HL-60 (cell line): ENCODE measurements at places on chromosomes 2 and 18.

- DNase-seq: no peak
Observed at GRCh38 chr2:109382951-109383350, 230.8 kb downstream of the SEPTIN10 start.

DNA sequence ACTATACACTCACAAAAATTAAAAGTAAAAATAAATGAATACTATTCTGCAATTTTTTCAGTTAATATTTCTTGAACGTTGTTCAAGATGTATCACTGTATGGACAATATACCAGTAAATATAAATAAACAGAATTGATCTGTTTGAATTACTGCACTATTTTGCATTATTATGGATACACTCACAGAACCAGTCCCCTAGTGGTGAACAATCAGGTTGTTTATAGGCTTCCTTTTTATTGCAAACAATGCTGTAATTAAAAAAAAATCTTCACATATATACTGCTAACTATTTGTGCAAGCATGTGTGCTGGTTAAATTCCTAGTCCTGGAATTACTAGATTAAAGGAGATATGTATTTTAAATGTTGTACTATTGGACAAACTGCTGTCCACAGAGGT is 306.0 kb downstream of the FBXO15 start:
- no peak for DNase-seq

DNA sequence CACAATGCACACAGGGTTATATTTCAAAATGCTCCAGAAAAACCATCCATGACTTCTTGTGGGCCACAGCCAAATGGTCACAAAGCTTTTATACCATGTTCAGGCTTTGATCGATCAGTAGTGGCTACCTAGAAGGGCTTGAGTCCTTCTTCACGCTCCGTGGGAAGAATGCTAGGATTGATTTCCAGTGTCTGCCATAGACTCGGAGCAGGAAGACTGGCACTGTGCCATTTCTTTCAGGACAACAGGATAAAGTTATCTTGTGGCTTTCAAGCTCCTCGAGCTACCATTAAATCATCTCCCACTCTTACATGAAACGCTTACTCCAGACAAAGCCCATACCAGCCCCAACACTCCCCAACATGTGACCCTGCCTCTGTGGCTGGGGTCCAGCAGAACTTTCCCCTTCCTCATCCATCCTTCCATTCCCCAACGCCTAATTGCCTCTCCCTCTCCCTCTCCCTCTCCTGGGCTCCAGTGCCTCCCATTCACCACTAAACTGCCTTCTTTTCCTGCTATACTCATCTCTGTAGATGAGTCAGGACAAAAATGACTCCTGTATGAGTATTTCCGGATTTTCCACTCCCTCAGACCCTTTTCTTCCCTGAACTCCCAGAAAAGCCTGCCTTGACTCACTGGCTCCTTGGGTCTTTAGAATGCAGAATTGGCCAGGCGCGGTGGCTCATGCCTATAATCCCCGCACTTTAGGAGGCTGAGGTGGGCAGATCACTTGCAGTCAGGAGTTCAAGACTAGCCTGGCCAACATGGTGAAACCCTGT is 40.9 kb downstream of the ADD2 start:
- no peak for DNase-seq

- no peak for DNase-seq
Observed at GRCh38 chr2:209638346-209638745, 133.3 kb upstream of the UNC80 start.

DNA sequence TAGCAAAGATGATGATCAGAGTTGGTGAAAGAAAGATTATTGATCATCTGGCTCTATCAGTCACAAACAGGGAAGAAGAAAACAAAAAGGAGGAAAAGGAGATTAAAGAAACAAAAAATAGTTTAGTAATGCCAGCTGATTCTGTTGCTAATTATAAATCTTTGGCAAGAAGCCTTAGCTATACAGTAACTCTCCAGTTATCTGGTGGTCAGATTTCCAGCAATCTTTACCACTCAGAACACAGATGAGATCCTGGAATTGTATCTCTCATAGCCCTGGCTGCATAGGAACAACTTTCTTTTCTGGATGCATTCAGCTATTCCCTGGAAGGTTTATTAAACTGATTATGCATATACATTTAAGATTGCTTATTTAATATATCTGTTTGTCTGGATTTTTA is 256.8 kb upstream of the ZEB2 start:
- no peak for DNase-seq

GRCh38 chr2:33323957-33324356 is 152.5 kb upstream of the RASGRP3 start:
- no peak for DNase-seq

DNA sequence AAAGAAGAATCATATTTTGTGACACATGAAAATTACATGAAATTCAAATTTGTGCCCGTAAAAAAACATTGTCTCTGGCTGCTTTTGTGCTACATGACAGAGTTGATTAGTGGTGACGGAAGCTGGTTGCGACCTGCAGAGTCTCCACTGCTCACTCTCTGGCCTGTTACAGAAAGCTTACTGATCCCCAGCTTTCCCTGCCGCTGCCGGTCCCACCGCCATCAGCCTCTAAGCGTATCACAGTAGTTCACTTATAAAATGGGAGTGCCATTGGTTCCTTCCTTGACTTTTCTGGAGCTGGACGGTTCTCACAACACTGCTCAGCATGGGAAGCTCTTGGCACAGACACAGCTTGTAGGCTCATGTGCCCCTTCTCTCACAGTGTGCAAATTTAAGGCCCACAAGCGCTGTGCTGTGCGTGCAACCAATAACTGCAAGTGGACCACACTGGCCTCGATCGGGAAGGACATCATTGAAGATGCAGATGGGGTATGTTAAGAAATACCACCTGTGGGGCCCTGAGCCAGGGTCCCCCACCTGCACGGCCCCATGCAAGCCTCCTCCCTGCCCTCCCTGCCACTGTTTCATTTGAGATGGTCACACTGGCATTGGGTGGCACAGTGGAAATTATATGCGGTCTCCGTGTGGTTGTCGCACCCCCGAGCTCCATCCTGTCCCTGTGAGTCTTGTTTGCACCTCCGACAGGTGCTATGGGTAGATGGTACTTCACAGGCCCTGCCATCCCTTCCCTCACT is 81.3 kb downstream of the DGKD start:
- DNase-seq: no peak

DNA sequence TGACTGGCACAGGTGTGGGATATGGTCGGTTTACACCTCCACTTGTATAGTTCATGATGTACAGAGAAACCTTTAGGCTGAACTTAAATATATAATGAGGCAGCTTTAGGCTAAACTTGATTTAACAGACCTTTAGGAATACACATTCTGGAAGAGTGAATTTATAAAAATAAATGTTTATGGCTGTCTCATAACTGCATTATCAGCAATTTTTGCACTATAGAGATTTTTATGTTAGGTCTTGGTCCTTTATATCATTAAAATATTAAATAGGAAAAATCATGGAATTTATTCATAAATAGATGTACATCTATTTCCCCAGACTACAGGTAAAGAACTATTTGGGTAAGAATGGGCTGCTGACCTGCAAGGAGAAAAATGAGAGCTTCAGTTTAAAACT is 19.8 kb downstream of the RAB27B start:
- DNase-seq: no peak

DNA sequence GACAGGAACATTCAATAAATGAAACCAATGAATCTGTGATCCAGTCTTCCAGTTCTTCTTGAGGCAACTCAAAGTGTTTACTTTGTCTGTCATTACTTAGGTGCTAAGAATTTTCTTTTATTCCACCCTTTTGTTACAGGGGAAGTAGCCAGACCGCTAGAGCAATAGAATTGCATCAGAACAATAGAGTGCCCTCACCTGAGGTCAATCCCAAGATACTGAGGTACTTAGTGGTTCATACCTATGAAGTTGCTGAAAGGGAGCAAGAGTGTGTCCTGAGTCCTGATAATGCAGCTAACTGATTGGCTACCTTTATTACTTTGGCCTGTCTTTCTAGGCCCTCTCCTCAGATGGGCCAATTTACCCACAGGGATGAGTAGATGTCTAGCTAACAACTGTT is 359.4 kb upstream of the KCNH7 start:
- DNase-seq: no peak

- DNase-seq: no peak
Observed at GRCh38 chr2:209872675-209873074, 101.0 kb downstream of the UNC80 start.

- DNase-seq: no peak
Observed at GRCh38 chr18:67215686-67216085, 300.8 kb downstream of the DSEL start.

DNA sequence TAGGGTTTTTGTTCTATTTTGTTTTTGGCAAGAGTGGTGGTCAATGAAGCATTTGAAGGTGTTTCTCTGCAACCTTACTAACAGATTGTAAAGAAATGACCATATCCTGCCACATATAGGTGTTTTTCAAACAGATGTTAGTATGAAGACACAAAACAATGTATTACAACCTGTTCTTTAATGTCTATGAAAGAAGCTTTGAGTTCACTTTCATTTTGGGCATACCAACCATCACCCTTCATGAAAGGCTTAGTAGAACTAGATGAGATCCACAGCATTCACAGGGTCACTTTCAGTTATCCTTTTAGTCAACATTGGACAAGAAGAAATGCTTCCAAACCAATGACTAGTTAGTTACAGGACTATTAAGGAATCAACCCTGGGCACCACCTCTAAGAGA is 95.1 kb downstream of the EHBP1 start:
- DNase-seq: no peak

DNA sequence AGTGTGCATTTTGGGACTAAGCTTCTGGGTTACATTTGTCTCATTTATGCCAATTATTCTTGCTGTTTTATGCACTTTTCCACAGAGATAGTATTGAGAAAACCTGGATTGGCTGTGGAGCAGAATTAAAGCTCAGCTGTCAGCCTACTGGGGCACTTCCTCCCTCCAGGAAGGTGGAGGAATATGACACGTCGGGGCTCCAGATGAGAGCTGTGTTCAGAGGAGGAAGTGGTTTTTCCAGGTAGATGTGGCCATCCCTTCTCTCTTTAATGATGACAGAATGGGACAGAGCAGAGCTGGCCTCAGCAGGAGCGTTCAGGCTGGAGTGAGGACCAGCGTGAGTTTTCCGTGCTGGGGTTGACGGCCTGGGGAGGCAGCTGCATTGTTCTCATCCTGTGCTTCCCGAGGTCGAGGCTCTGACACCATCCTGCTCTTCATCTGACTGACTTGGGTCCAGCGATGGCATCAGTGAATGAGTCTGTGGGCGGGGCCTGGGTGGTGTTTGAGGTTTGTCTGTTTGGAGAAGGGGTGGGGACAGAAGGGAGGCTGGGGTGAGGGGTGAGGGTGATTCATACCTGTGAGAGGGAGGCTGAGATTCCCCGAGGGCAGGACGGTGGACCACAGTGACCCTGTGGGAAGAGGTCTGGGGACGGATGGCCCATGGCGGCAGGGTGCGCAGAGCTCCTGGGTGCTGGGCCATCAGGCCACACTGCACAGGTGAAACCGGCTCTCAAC is 207.0 kb downstream of the LDLRAD4 start:
- no peak for DNase-seq

GRCh38 chr2:30193104-30193681 is 38.1 kb upstream of the LBH start:
- DNase-seq: no peak

DNA sequence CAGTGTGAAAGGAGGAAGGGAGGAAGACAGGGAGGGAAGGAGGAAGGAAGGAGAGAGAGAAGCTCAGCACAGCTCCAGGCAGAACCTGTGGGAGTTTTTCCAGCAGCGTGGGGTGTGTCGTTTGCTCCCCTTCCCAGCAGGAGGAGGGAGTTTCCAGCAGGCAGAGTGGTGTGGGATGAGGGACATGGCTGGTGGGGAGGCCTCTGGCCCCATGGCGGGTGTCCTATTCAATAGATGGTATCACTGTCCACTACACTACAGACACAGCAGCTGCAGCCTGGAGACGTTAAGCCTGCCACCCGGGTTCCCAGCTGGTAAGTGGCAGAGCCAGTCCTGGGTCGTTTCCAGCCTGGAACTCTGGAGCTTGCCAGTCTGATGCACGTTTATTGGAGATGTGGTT is 44.7 kb downstream of the GLI2 start:
- DNase-seq: no peak

DNA sequence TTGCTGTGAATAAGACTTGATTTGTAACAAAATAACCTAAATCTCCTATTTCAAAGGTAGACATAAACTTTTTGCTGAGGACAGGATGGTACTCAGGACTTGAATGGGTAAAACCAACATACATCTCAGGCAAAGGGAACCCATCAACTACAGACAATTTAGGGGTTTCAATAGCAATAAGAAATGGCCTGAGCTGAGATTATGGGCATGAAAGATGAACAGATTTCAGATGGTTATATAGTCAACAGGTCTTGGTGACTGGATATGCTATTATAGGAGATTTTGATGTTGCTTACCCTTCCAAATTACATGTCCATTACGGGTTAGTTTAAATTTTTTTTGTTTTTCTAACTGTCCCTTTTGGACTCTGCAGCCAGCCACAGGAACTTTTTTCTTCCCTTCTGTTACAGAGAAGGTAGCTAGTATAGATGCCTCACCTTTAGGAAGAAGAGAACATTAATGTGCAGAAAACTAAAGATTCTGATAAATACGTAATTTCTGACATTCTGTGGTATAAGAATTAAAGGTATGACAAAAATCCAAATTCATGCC is 4.6 kb downstream of the RPS27A start:
- DNase-seq: no peak

GRCh38 chr2:3493615-3494007 is 25.7 kb downstream of the ADI1 start:
- DNase-seq: no peak

DNA sequence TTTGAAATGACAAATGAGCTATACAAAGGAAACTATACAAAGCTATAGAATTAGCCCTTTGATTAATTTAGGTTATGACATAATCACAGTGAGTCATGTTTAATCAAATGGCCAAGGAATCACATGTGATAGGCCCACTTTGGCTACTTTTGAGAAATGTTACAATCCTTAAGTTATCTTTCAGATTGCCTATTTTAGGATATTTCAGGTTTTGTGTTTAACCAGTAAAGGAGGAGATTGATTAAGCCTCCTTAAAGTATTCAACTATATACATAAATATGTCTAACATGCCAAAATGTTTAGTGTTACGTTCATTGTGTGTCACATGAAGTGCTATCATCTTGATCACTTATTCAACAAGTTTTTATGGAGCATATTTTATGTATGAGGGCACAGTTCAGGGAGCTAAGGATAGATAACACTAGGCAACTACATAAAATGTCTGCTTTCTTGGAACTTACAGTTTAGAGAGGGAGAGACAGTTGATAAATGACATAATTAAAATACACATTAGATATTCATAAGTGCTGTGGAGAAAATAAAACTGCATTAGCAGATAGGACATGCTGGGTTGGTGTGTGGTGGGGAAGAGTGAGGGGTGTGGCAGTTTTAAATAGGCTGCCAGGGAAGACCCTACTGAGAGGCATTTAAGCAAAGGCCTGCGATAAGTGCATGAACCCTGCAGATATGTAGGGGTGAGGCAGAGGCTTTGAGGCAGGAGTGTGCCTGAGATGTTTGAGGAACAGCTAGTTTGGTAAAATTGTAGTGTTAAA is 77.2 kb downstream of the LTBP1 start:
- DNase-seq: no peak
